Aorta (tissue), 5 donors: ENCODE measurements at places on chromosomes 12 and 14. TPM values are rescaled to one million over a fixed set of nuclear protein-coding genes. Genes with fewer than 3 reads are reported as not detected.

GRCh38 chr14:34843011-34843554, 32.1 kb downstream of the BAZ1A start:
- no peak overlapping the region for H3K27ac ChIP-seq
- no peaks in the 10 kb centered on the region for H3K4me1 ChIP-seq
- no peaks in the 10 kb centered on the region for H3K36me3 ChIP-seq
- no peak for DNase-seq

DNA sequence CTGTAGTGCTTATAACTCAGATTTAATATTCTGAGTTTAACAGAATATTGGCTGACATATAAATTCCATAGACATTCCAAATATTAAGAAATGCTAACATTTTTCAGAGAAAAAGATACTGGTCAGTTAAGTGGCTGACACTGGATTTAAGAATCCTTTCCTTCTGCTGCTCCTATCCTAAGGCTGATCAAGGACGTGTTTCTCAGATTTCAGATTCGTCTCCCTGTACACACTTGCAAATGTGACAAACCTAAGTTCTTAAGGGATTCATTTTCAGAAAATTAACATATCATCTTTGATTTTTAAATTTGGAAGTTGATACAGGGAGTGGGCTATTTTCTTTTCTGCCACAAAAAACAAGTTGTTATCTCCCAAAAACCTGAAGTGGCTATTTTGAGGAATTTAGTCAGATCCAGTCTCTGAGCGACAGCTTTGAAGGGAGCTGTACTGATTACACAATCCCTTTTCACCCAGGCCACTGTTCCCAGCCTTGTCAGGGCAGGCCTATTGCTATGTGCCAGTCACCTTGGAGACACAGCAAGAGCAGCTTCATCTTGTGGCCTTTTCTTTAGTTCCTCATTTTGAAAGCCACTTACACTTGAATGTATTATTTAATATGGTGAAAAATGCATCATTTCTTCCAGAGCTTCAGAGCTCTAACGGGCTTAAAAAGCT, 370.6 kb downstream of the KCNH5 start:
- no peaks in the 10 kb centered on the region for H3K36me3 ChIP-seq
- H3K27me3 ChIP-seq, result no peaks in the 10 kb centered on the region
- H3K4me1 ChIP-seq, result no peaks in the 10 kb centered on the region
- H3K27ac ChIP-seq, result no peak overlapping the region
- no peak for DNase-seq

GRCh38 chr12:12461923-12462315, 100.7 kb downstream of the DUSP16 start:
- no peak overlapping the region for H3K4me3 ChIP-seq
- H3K36me3 ChIP-seq, result peaks cover 4% of the 10 kb centered on the region
- H3K4me1 ChIP-seq, result no peaks in the 10 kb centered on the region
- H3K27me3 ChIP-seq, result no peaks in the 10 kb centered on the region

GRCh38 chr12:109836916-109837315, 3.7 kb upstream of the TRPV4 start:
- DNase-seq, result no peak
- H3K4me1 ChIP-seq, result no peaks in the 10 kb centered on the region
- no peaks in the 10 kb centered on the region for H3K27me3 ChIP-seq
- no peaks in the 10 kb centered on the region for H3K36me3 ChIP-seq

DNA sequence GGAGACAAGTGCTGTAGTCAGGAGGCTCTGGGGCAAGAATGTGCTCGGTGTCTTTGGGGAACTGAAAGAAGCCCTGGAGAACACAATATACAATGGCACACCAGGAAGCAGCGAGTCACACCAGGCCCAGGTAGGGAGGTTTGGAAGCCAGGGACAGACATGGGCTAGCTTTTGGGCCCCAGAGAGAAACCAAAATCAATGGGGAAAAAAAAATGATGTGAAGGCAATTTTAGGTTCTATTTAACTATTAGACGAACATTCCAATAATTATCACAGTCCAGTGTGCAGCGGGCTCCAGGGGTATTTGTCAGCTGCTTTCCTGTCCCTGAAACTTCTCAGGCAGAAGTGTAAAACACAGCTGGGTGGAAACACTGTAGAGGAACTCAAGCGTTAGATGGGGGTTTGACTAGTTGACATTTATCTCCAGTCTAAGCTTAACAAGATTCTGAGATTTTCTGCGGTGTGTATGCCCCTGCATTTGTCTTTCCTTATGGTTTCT, 21.8 kb upstream of the EGLN3 start:
- no peaks in the 10 kb centered on the region for H3K4me1 ChIP-seq
- H3K27me3 ChIP-seq, result no peaks in the 10 kb centered on the region
- H3K4me3 ChIP-seq, result no peak overlapping the region
- H3K27ac ChIP-seq, result no peak overlapping the region
- DNase-seq, result no peak
- H3K36me3 ChIP-seq, result no peaks in the 10 kb centered on the region

GRCh38 chr12:116299665-116300328, 22.3 kb upstream of the MED13L start:
- DNase-seq, result peak; percentile 80
- no peaks in the 10 kb centered on the region for H3K36me3 ChIP-seq
- H3K4me1 ChIP-seq, result peaks cover 7% of the 10 kb centered on the region
- no peak overlapping the region for H3K4me3 ChIP-seq
- H3K27ac ChIP-seq, result peak overlapping the region; percentile 93

DNA sequence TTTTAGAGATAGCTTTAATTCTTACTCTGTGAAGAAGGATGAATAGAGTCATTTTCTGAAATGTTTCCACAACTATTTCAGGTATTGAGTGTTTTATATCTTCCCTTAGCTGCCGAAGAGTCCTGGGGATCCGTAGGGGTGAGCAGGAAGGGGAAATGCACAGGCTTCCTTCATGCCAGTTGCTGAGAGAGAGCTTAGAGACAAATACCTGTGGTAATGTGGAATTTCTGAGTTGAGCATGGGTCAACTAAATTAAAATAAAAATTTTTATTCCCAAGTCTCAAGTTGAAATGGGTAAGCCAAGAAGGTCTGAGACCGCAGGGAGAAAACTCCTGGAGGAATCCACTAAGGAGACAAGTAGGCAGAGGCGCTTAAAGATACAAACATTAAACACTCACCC, 185.7 kb downstream of the DAD1 start:
- no peak overlapping the region for H3K4me3 ChIP-seq
- no peak overlapping the region for H3K27ac ChIP-seq
- peaks cover 2% of the 10 kb centered on the region for H3K27me3 ChIP-seq
- DNase-seq, result no peak

STRAP gene
- polyA plus RNA-seq, result 120 TPM

NPFF gene
- polyA plus RNA-seq, result 14.4 TPM

REP15 gene
- 0.87 TPM for polyA plus RNA-seq
